ENCODE measurements at places on chromosomes 5 and 9.

GRCh38 chr5:170603578-170604565, 100.1 kb downstream of the KCNIP1 start:
- DNase-seq = no peak

GRCh38 chr5:91434348-91434747, 51.2 kb upstream of the ARRDC3 start:
- DNase-seq = no peak

DNA sequence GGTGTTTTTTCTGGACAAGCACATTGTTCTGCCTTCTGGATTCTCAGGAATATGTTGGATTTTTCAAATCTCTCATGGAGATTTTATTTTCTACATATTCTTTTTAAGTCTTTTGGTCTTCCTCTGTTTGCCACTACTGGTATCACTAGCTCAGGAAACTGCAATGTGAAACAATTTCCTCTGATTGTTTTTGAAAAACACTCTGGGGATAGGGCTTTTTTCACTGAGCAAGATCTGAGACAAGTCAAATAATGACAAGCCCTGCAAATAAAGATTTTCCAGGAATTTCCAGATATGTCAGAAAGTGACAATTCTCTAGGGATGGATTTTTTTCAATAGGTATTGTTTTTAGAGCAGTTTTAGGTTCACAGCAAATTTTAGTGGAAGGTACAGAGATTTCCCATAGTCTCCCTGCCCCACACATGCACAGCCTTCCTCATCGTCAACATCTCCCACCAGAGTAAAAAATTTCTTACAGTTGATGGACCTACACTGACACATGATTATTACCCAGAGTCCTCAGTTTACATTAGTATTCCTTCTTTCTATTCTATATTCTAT, 86.9 kb upstream of the TMEM161B start:
- no peak for DNase-seq

DNA sequence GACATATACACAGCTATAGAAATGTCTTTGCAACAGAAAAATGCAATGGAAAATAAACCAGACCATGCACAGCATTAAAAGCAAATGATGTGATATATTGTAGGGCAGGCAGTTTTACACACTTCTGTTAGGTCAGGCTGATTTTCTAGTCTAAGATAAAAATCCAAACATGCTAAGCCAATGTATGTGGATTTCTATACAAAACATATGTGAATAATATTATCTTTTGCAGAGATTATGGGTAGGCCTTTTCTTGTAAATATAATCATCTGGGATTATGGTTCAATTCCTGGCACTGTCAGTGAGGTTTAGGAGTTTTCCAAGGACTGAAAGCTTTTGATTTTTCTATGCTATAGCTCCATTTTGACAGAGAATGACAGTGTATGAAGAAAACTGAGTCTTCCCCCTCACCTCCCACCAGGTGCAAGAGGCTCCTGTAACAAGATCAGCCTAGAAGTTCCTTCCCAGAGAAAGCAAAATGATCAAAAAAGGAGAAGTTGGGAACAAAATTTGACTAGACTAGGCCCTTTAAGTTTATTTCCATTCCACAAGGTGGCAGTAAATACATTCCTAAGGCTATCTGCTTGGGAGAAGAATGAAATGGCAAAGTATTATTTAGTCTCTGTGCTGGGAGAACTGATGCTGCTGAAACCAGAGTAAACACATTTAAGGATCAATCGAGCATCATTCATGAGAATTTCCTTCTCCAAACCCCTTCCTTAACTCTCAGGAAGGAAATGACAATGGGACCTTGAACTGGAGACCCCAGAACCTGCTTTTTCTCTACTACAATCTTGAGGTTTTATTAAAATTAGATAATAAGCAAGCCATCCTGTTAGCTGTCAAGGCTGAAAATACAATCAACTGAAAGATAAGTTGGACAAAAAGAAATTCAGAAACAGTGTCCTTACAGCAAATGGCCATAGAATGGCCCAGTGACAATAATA, 133.0 kb upstream of the TUT7 start:
- no peak for DNase-seq

DNA sequence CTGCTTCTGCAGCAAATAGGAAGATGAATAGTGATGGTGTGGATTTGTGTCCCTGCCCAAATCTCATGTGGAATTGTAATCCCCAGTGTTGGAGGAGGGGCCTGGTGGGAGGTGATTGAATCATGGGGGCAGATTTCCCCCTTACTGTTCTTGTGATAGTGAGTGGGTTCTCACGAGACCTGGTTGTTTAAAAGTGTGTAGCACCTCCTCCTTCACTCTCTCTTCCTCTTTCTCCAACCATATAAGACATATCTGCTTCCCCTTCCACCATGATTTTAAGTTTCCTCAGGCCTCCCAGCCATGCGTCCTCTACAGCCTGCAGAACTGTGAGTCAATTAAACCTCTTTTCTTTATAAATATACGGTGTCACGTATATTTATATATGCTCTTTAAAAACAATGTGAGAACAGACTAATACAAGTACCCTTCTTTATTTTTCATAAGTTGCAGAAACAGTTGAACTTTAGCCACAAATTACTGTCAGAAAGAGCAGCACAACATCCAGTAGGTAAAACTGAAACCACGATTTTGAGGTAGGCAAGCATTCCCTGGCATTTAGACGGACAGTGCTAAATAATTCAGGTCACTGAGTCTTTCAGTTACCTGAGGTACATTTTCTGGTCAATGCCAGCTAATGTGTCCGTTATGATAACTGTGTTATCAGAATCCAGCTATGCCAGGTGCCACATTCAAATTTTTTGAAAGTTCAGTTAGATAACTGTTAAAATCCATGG, 79.3 kb upstream of the SPEF2 start:
- DNase-seq = no peak

DNA sequence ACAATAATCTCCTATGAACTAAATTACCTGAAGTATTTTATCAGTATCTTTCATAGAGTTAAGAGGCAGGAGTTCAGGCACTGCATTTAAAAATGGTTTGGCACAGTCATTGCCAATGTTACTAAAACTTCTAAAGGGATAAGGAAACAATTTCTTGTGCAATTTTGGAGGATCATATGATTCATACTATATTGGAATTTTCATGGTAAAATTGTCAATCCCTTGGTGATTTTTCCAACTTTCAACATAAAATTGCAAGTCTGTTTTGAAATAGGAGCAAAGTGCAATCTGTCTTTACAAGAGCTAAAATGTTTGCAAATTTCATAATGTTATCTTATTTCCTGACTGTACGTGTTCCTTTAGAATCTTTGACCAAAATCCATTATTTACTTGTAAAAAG, 211.1 kb downstream of the DMRTA1 start:
- DNase-seq = no peak

DNA sequence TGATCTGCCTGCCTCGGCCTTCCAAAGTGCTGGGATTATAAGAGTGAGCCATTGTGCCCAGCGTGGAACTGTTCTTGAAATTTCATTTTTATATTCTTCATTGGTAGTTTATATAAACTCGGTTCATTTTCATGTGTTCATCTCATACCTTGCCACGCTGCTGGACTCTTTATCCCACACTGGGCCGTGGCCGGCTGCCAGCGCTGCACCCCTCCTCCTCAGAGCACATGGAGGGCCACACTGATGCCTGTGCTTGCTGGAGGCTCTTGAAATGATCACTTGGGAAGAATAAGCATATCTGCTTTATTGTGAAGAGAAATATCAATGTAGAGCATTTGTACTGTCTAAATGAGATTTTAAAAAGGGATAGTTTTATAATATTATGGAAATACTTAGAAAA, 69.5 kb downstream of the EHMT1 start:
- DNase-seq = no peak

DNA sequence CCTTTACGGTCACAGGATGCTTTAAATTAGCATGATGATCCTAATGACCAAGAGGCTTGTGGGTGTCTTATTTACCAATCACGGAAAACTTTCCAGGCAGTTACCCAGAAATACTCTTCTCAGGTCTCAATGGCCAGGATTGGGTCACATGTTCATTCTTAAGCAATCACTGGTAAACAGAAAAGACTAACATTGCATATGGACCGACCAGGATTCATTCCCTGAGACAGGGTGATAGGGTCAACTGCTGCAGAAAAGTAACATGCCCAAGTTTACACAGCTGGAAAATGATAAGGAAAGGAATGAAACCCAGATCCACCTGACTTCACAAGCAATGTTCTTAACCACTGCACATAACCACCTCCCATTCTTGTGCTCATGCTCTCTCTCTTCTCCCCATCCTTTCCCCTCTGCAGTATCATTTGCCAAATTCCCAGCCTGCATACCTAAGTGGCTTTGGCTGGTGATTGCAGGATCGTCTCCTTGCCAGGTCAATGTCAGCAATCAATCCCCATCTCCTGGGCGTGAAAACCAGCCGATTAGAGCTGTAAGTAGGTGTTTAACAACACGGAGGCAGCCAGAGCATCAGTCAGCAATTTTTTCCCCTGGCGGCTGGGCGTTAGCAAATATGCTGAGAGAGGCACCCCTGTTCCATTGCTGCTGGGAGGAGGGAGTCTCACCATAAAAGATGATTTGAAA, 219.4 kb downstream of the NMUR2 start:
- no peak for DNase-seq

GRCh38 chr9:33498387-33498786, 24.7 kb upstream of the NOL6 start:
- DNase-seq = no peak

- DNase-seq = no peak
Observed at GRCh38 chr9:116378873-116379272, 225.3 kb downstream of the PAPPA start.

DNA sequence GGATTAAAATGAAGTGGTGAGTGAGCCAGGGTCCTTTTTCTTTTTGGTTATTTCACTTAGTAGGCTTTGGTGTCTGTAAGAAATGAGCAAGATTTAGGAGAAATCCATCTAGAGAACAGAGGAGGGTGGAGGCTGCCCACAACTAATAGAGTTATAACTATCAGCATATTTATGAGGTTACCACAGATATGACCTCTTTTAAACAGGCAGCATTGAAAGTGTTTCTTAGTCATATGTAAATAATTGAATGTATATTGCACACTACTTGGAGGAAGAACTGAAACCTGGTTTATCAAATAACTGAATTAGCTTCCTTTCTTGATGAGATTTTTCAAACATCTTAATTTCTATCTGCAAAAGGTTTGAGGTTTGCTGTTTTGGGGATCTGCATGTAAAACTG, 483.1 kb upstream of the PIK3R1 start:
- no peak for DNase-seq

GRCh38 chr5:147619281-147619878, 109.5 kb upstream of the DPYSL3 start:
- DNase-seq = no peak

DNA sequence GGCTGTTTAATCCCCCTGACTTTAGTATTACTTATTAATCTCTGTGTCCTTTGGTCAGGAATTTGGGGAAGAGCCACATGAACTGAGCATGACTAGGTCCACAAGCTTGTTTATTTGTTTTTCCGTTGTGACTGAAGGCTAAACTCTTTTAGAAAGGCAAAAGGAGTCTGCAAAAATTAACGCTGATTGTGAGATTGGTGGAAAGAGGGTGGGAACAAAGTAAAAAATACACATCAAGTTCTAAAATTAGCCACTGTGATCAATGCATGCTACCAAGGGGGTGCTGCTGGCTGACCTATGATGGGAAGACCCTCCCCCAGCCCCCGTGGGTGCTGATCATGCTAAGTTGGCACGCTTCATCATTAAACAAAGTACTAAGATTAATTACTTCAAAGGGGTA, 356.8 kb downstream of the ADGRV1 start:
- no peak for DNase-seq

GRCh38 chr9:123658792-123659191, 271.1 kb downstream of the DENND1A start:
- no peak for DNase-seq

GRCh38 chr9:72129271-72130156, 19.7 kb upstream of the GDA start:
- DNase-seq = no peak

GRCh38 chr5:137751869-137752491, 2.2 kb downstream of the HNRNPA0 start:
- DNase-seq = no peak

- no peak for DNase-seq
Observed at GRCh38 chr9:137745541-137745991, 126.8 kb downstream of the EHMT1 start.

DNA sequence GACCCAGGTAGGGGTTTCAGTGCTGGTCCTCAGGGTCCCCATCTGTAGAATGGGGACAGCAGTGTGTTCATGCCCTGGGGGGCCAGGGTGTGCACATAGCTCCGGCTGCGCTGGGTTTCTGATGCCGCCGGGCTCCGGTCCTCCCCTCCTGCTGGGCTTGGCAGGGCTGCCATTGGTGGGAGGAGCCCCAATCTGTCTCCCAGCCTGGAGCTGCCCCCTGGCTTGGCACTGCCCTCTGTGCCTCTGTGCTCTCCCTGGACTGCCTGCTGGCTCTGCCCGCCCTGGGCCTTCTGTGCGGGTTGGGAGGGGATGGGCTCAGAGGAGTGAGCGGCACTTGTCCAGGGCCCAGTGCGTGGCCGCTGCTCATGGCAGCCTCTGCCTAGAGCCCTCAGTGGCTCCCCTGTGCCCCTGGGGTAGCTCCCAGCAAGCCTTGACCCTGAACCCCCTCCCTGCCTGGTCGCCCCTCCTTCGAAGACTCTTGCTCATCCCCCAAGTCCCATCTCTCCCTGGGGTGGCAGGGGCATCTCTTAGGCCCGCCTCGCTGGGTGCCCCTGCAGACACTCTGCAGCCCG, 35.7 kb downstream of the RXRA start:
- DNase-seq = no peak

GRCh38 chr5:95281226-95281625, 3.7 kb downstream of the MCTP1 start:
- DNase-seq = no peak

GRCh38 chr5:10863763-10864383, 102.8 kb upstream of the DAP start:
- no peak for DNase-seq

DNA sequence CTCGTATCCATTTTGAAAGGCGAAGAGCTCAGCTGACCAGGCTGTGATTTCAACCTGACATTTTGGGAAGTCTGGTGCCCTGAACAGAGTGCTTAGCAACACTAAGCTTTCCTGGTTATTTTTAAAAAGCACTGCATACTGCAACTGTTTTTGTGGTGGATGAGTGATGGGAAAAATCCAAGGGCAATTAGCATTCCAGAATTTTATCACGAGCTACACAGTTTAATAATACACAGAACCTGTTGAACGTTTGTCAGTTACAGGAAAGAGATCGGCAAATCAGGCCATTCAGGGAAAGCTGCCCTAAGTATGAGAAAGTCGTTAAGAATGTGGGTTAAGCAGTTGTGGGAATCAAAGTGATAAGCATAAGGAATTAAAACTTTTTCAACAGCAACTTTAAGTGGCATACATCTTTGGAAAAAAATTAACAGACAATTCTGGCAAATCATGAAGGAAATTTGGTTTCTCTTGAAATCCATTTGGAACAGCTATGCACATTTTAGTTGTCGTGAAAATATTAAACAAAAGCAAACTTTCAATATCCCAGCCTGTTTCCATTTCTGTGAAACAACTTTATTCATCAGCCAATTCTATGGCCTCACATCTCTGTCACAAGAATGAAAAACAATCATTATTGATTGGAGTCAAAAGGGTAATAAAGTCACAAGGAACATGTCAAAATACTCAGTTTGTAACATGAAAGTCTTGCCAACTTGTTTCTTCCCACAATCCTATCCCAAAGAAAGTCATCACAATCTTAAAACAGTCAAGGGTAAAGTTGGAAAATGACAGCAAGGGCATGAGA, 25.7 kb downstream of the PUM3 start:
- DNase-seq = no peak

All from NCI-H1048 (cell line).